Renal pelvis (tissue), 12 donors: ENCODE measurements at places on chromosomes 7 and 10. TPM values are rescaled to one million over a fixed set of nuclear protein-coding genes. Genes with fewer than 3 reads are reported as not detected.

The EPO gene
- 0.34 TPM for polyA plus RNA-seq

The CYP26A1 gene
- not detected for polyA plus RNA-seq

The PON2 gene
- polyA plus RNA-seq, result 204 TPM

The SYT15 gene
- 4.3 TPM for polyA plus RNA-seq

The UCN3 gene
- 0.34 TPM for polyA plus RNA-seq

The TEX36 gene
- polyA plus RNA-seq, result not detected

The AMPH gene
- 13.4 TPM for polyA plus RNA-seq

The SPDYE16 gene
- polyA plus RNA-seq, result 1.7 TPM

The C10orf67 gene
- polyA plus RNA-seq, result 2.1 TPM
